Fibroblast of skin of scalp (primary cell): ENCODE measurements at places on chromosomes 6 and 20.
A peak's percentile ranks its signal among the peaks of the same experiment; 100 is the strongest.

- no peak for DNase-seq
Measured at GRCh38 chr20:64095927-64096326, 11.4 kb downstream of the NPBWR2 start.

DNA sequence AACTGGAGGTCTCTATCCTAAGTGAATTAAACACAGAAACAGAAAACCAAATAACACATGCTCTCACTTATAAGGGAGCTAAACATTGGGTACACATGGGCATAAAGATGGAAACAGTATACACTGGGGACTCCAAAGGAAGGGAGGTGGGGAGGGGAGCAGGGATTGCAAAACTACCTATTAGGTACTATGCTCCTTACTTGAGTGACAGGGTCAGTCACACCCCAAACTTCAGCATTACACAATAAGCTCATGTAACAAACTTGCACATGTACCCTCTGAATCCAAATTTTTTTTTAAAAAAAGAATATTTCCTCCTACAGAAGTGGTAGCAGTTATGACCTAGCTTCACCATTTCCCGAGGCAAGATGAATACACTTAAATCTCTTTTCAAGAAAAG is 49.5 kb upstream of the MYLIP start:
- no peak for DNase-seq

DNA sequence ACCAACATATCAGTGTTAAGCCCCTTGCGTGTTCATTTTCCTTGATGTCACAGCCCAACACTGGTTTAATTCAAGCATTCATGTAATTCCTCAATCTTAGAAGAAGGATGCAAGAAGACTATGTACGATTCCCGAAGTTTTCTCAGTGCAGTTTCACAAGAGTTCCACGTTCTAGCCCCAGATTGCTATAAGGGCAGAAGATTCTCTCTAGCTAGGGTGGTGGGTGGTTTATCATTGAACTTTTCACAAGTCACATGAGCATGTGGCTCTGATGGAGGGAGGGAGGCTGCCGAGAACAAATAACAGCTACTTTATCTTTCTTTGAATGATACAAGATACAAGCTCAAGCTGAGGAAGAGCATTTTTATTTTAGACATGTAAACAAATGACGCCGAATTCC is 71.9 kb upstream of the NHSL1 start:
- no peak for DNase-seq

GRCh38 chr6:72972579-72972978 is 252.7 kb downstream of the KHDC1L start:
- DNase-seq: no peak

DNA sequence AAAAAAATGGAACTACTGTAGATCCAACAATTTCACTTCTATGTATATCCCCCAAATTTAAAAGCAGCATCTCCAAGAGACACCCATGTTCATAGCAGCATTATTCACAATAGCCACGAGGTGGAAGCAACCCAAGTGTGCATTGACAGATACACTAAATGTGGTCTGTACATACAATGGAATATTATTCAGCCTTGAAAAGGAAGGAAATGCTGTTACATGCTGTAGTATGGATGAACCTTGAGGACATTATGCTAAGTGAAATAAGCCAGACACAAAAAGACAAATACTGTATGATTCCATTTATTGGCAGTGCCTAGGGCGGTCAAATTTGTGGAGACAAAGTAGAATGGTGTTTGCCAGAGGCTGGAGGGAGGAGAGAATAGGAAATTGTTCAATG is 34.2 kb downstream of the CAP2 start:
- no peak for DNase-seq

GRCh38 chr20:371755-372542 is 8.6 kb upstream of the TRIB3 start:
- DNase-seq: peak; percentile 94

GRCh38 chr20:33119725-33120720 is 40.6 kb downstream of the BPIFB4 start:
- DNase-seq: no peak

- peak; percentile 50 for DNase-seq
Measured at GRCh38 chr6:16836144-16836981, 75.1 kb upstream of the ATXN1 start.

DNA sequence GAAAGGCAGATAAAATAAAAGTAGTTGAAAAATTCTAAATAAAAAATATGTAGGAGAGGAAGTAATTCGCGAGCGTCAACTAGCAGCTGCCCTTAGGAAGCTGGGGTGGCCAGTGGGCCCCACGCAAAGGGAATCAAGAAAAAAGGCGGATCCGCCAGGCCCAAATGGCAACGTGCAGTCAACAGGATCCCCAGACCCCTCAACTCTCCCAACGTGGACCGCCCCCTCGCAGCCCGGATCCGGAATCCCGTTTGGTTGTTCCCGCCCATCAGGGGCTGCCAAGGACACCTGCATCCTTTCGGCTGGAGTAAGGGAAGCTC is 296 bp downstream of the DZANK1 start:
- no peak for DNase-seq

GRCh38 chr20:5168651-5169396 is 42.0 kb downstream of the CDS2 start:
- peak; percentile 35 for DNase-seq

DNA sequence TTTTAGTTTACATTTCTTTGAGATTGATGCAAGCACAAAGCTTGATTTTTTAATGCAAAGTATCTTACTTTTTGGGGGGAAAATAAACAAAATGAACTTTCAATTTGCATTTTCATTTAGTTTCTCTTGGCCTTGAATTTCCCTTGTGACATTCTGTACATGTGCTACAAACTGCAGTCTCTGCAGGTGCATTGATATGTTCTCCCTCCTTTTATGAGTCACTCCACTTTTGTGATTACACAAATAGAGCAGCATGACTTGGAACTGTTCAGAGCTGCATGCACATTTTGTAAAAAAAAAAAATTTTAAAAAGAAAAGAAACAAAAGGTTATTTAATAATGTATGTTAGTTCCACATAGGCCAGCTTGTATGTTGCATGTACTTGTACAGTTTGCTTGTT is 220.0 kb upstream of the KCNQ5 start:
- DNase-seq: no peak

GRCh38 chr6:29831776-29832175 is 4.2 kb downstream of the HLA-G start:
- DNase-seq: no peak

DNA sequence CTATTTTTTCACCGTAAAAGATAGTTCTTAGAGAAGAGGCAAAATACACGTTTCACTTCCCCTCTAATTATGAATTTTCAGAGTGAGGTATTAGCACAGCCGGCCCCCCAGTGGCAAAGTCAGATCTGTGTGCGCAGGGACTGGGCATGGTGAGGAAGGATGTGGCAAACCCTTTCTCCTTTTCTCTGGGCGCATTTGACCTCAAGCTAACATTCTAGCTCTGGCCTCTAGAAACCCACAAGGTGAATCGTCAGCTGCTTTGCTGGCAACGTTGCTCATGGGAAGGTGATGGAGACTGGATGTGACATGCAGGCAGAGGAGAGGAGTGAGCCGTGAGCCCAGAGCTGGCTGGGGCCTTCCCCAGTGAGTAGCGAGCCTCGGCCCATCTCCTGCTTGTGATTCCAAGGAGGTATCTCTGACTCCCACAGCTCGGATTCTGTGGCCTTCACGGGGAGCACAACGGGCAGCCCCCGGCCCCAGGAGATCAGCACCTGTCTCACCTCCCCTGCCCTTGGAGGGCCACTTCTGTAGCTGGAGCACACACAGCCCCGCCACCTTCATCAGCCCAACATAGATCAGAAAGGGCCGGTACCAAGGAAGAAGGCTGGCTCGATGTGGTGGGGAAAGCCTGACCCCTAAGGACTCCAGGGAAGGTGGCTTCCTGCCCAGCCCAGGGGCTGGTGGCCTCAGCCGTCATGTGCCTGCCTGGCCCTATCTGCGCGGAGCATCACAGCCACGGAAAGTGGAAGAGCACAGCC is 152.8 kb downstream of the TAF4 start:
- DNase-seq: no peak

DNA sequence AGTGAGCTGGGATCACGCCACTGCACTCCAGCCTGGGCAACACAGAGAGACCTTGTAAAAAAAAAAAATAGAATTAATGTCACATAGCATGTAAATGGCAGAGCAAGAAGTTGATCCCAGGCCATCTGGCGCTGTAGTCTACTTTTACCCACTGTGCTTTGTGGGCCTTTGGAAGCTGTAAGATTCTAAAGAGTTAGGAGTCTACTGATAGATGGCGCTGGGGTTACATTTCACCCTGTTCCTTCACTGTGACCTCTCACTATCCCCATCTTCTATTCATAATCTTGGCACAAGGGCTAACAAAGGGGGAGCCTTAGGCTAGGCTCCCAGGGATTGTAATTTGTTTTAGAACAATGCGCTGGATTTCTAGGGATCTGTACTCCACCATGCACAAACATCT is 24.4 kb downstream of the SIRPD start:
- DNase-seq: no peak

- peak; percentile 91 for DNase-seq
Measured at GRCh38 chr6:28940858-28941683, 17.3 kb upstream of the TRIM27 start.

GRCh38 chr6:66526061-66526460 is 819.0 kb upstream of the EYS start:
- no peak for DNase-seq

DNA sequence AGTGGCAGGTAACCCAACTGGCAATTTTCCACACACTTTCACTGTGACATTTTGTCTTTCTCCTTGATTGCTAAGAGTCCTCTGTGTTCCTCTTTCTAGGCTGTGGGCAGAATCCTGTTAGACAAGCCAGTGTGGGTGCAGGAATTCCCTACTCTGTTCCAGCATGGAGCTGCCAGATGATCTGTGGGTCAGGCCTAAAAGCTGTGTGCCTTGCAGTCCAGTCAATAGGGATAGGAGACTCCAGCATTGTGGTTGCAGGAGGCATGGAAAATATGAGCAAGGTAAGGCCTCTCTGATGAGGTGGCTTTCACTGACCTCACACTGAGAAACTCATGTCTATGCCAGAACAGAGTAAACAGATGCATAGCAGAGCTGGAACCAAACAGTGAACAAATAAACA is 5.1 kb downstream of the ACAT2 start:
- no peak for DNase-seq

DNA sequence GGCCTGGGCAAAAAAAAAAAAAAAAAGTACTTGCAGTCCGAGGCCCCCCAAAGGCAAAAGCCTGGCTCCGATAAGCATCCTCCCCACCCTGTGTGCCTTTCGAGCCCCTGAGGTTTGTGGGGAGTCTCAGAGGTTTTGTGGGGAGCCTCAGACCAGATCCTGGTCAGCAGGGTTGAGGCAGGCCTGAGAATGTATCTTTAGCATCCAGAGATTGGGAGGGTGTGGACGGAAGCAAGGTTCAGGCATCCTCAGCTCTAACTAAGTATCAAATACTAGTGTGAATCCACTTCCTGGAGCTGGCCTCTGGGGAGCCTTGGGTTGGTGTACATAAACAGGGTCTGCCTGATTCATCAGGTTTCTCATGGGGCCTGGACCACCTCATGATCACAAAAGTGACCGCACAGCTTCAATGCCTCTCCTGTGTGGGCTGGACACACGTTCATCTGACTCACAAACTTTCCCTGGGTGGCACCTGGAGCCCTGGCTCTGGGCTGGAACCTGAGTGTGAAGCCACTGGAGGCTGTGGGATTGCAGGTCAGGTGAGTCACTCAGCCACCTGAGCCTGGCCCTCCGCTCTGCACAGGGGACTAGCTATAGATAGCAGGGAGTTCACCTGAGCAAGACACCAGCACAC is 24.4 kb downstream of the PCMTD2 start:
- no peak for DNase-seq

GRCh38 chr6:111711476-111711875 is 105.8 kb upstream of the TRAF3IP2 start:
- DNase-seq: no peak

- no peak for DNase-seq
Measured at GRCh38 chr20:48722002-48722731, 105.6 kb downstream of the PREX1 start.

GRCh38 chr6:39577446-39578165 is 147.6 kb downstream of the KIF6 start:
- no peak for DNase-seq

GRCh38 chr6:152462716-152463115 is 174.4 kb downstream of the SYNE1 start:
- DNase-seq: no peak

GRCh38 chr20:15561707-15562404 is 1011.4 kb downstream of the KIF16B start:
- DNase-seq: no peak

DNA sequence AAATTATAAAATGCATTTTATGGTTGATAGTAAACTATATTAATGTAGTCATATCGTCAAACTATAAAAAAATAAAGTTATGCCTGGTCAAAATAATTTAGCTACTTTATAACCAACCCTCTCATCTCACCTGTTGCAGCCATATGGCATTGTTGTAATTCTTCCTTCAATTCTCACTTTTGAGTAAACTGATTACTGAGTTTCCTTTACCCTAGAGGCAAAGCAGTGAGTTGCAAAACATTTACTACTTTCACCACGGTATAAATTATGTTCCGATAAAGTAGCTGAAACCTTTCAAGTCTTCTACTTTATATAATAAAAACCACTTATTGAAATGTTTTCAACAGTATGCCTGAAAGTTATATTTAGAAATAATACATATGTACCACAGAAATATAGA is 113.8 kb downstream of the AHI1 start:
- no peak for DNase-seq

DNA sequence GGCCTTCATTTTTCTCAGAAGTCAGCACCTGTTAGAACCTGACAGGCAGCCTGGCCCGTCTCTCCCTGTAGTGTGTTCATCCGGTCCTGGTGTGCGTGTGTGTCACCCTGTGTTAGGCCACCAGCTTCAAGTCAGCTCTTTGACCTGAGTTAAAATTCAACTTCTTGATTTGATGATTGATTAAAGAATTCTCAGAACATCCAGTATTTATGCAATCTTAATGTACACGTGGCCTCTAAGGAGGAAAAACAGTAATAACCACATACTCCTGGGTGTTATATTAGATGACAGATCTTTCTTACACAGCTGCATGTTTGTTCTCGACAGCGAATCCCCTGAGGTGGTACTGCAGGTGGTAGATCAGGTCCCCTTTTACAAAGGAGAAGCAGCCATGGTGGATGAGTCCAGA is 19.1 kb upstream of the TMEM217 start:
- DNase-seq: no peak

DNA sequence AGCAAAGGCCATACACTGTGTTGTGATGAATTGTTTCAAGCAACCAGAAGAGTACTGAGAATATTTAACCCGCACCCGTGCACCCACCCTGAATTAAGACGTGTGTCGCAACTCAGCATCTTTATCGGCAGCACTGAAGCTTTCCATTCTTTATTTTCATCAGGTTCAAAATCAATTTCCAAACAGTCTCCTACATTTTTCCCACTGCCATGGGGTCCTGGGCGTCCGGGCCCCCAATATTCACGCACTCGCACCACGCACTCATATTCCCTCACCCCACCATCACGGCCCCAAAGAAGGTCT is 1.8 kb downstream of the LTB start:
- DNase-seq: no peak

GRCh38 chr6:84193114-84193708 is 34.2 kb downstream of the CEP162 start:
- peak; percentile 81 for DNase-seq

- no peak for DNase-seq
Measured at GRCh38 chr6:705047-705446, 12.1 kb upstream of the EXOC2 start.
